H9 (cell line): ENCODE measurements at places on chromosomes 3 and 15. TPM values are rescaled to one million over a fixed set of nuclear protein-coding genes. Genes with fewer than 3 reads are reported as not detected.

The NOX5 gene
- 0.04 TPM in 1 of 2 replicates, not detected in the other for total RNA-seq

- no peaks in the 10 kb centered on the region for H3K4me1 ChIP-seq
- H3K36me3 ChIP-seq, result no peaks in the 10 kb centered on the region
- no peak overlapping the region for H3K4me3 ChIP-seq
- no peak overlapping the region for H3K27ac ChIP-seq
- no peak for DNase-seq
Observed at GRCh38 chr3:5699811-5700210, 512.3 kb downstream of the EDEM1 start.

DNA sequence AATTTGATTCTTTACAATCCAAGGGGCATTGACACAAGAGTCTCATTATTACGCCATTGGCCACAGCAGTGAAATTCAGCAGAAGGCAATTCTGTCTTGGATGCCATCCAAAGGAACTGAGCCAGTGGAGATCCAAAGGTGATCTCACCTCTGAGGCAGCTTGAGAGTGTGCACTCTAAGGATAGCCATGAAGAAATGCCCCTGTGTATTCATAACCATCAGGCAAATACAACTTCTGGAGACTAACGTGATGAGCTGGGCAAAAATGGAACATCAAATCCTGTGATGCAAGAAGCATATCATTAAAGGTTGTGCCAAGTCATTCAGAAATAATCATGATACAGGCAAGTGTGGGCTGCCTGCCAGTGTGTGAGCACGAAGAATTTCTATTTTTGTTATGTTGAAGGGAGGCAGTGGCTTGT is 41.4 kb downstream of the ROBO2 start:
- H3K27ac ChIP-seq, result no peak overlapping the region
- DNase-seq, result no peak
- H3K36me3 ChIP-seq, result no peaks in the 10 kb centered on the region
- no peak overlapping the region for H3K4me3 ChIP-seq

The ANKRD63 gene
- total RNA-seq, result 0.26 and 0.46 TPM in 2 replicates

The ARNT2 gene
- total RNA-seq, result 9.5 and 10.5 TPM in 2 replicates

The RBMS3 gene
- 7.3 and 8.1 TPM in 2 replicates for total RNA-seq

- H3K4me3 ChIP-seq, result no peak overlapping the region
- no peak overlapping the region for H3K27ac ChIP-seq
- H3K4me1 ChIP-seq, result no peaks in the 10 kb centered on the region
- DNase-seq, result no peak
Observed at GRCh38 chr3:53187430-53187829, 26.4 kb downstream of the PRKCD start.
